ENCODE measurements at places on chromosomes 4 and X. TPM values are rescaled to one million over a fixed set of nuclear protein-coding genes. Genes with fewer than 3 reads are reported as not detected.

Gene SLC9B1
- 1.4 TPM for total RNA-seq

Gene DCHS2
- total RNA-seq, result 0.04 TPM

Gene SUPT20HL2
- not detected for total RNA-seq

Gene RNF150
- not detected for total RNA-seq

Gene TMPRSS11F
- not detected for total RNA-seq

Gene SRP72
- total RNA-seq, result 78.1 TPM

Gene SCML2
- total RNA-seq, result not detected
